ENCODE measurements at places on chromosomes 16 and 17. TPM values are rescaled to one million over a fixed set of nuclear protein-coding genes. Genes with fewer than 3 reads are reported as not detected.

DNA sequence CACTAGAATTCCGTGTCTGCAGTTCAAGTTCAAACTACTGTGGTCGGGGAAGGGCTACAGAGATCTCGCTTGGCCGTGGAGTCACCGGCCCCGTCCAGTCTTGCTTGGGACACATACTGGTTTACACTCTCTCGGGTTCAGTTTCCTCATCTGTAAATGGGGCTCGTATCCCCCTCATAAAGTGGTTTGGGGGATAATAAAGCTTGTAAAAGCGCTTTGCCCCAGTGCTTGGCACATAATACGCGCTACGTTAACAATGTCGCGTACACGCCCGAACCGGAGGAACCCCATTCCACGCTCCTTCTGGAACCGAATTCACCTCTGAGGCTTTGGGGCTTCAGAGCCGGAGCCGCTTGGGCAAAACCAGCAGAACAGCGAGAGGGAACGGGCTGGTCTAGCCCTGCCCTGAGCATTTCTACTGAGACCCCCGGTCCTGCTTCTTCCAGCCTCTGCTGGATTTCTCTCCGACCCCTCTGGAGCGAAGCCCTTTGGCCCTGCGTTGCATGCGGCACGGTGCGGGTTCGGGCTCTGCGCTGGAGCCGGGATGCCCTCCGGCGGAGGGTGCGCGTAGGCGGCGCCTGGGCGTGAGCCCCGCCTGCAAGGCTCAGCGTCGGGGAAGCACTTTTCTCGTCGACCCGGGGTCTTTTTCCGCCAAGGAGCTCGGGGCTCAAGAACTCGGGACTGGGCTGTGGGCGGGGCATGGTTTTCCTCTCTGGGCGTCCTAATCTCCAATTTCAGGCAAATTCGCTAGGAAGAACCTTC, 26.1 kb upstream of the HOXB13 start:
- DNase-seq: no peak
- no peak overlapping the region for H3K27ac ChIP-seq
- no peaks in the 10 kb centered on the region for H3K36me3 ChIP-seq
- no peak overlapping the region for H3K4me3 ChIP-seq
- peaks cover 91% of the 10 kb centered on the region for H3K27me3 ChIP-seq

DNA sequence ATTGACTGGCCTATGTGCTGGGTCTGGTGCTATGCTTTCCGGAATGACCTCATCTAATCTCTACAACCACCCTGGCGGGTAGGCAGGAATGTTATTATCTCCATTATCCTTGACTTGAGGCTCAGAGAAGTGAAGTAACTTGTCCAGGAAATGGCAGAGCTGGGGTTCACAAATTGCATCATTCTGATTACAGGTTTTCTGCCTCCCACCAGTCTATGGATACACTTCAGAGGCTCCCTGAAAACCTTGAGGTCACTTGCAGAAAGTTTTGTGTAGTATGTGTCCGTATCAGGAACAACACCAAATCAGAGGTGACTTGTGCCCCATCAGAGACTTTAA, 19.1 kb downstream of the NOD2 start:
- H3K4me1 ChIP-seq: no peaks in the 10 kb centered on the region
- peaks cover 4% of the 10 kb centered on the region for H3K27me3 ChIP-seq
- H3K4me3 ChIP-seq: no peak overlapping the region
- H3K27ac ChIP-seq: peak overlapping the region; percentile 64
- no peaks in the 10 kb centered on the region for H3K36me3 ChIP-seq
- DNase-seq: no peak

- peaks cover 40% of the 10 kb centered on the region for H3K4me1 ChIP-seq
- peaks cover 41% of the 10 kb centered on the region for H3K36me3 ChIP-seq
- no peaks in the 10 kb centered on the region for H3K27me3 ChIP-seq
These were observed 5.3 kb downstream of the KPNB1 start for GRCh38 chr17:47654991-47655390.

DNA sequence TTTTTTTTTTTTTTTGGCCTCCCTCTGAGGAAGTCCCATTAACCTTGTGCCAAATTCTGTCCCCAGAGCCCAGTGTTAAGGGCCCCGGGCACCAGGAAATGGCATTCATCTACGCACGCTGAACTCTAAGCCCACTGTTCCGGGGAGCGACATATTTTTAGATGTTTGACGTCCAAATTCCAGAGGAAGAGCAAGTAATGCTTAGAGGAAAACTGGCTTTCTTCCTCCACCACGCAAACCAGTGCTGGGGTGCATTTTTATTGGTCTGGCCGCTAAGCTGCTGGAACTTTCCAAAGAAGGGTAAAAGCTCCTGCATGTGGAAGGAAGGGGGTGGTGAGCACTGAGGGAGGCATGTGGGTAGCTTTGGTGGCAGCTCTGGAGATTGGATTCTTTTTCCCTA, 8.3 kb downstream of the WFDC1 start:
- H3K4me3 ChIP-seq: no peak overlapping the region
- H3K27ac ChIP-seq: no peak overlapping the region
- peaks cover 4% of the 10 kb centered on the region for H3K4me1 ChIP-seq
- H3K36me3 ChIP-seq: no peaks in the 10 kb centered on the region

- no peak overlapping the region for H3K27ac ChIP-seq
- no peaks in the 10 kb centered on the region for H3K36me3 ChIP-seq
- no peaks in the 10 kb centered on the region for H3K4me1 ChIP-seq
- DNase-seq: no peak
These were observed 390.6 kb downstream of the HAPSTR1 start for GRCh38 chr16:9481747-9482730.

DNA sequence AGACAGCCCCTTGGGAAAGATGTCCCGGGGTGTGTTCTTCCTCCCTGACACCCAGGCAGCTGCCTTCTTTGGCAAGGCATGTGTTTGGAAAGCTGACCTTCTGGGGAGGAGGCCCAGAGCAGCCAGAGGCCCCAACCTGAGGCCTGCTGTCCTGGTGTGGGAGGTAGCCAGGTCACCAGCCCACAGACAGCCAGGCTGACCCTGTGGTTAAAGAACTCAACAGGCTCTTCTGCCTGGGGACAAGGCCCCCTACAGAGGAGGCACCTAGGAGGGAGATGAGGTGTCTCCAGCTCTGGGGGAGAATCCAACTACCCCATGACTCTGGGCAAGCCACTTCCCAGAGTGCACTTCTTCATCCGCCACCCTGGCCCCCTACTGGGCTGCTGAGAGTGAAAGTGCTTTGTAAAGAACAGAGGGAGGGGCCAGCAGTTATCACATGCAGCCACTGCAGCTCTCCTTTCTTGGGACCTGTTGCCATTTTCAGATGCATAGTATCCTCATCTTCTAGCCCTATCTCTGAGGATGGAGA, 13.1 kb upstream of the SREBF1 start:
- H3K36me3 ChIP-seq: no peaks in the 10 kb centered on the region
- H3K4me3 ChIP-seq: no peak overlapping the region
- H3K27me3 ChIP-seq: no peaks in the 10 kb centered on the region
- DNase-seq: no peak
- peaks cover 7% of the 10 kb centered on the region for H3K4me1 ChIP-seq

GRCh38 chr17:8909586-8910270, 42.3 kb upstream of the PIK3R6 start:
- DNase-seq: no peak
- H3K4me1 ChIP-seq: no peaks in the 10 kb centered on the region
- H3K4me3 ChIP-seq: no peak overlapping the region
- H3K27me3 ChIP-seq: peaks cover 51% of the 10 kb centered on the region
- no peak overlapping the region for H3K27ac ChIP-seq

Gene FSCN2
- total RNA-seq: 4.8 TPM

Gene KRT32
- not detected for total RNA-seq

Gene C17orf113
- total RNA-seq: 3.7 TPM

Gene MYL11
- total RNA-seq: 3.5 TPM

Gene TNP2
- total RNA-seq: not detected

Gene ZNF646
- 32.6 TPM for total RNA-seq
